Stimulated activated CD8-positive, alpha-beta memory T cell treated with anti-CD3 and anti-CD28 coated beads, Interleukin-7, amount 100 ng/mL, for 4 hours (primary cell): ENCODE measurements at places on chromosomes 7 and 10.

GRCh38 chr10:115558252-115558651 is 465.1 kb downstream of the ATRNL1 start:
- no peak for DNase-seq

- no peak for DNase-seq
These were observed 17.1 kb downstream of the UBE2D1 start for GRCh38 chr10:58351616-58352578.

GRCh38 chr10:106310596-106310995 is 853.9 kb downstream of the SORCS1 start:
- DNase-seq, result no peak

- no peak for DNase-seq
These were observed 1.7 kb downstream of the SDK1 start for GRCh38 chr7:3302681-3303320.

DNA sequence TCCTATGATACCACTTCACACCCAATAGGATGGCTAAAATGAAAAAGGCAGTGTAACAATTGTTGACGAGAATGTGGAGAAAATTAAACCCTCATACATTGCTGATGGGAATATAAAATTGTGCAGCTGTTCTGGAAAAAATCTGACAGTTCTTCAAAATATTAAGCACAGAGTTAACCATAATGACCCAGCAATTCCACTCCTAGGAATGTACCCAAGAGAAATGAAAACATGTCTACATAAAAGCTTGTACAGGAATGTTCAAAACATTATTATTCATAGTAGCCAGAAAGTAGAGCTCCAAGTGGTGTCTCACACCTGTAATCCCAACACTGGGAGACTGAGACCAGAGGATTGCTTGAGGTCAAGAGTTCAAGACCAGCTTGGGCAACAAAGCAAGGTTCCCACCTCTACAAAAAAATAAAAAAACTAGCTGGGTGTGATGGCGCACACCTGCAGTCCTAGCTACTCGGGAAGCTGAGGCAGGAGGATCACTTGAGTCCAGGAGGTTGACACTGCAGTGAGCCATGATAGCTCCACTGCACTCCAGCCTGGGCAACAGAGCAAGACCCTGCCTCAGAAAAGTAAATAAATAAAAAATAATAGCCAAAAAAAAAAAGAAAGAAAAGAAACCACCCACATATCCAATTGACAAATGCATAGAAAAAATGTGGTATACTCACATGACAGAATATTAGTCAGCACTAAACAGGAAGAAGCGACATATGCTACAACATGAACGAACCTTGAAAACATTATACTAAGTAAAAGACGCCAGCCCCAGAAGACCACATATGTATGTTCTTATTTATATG is 5.0 kb downstream of the RHEB start:
- DNase-seq, result no peak

DNA sequence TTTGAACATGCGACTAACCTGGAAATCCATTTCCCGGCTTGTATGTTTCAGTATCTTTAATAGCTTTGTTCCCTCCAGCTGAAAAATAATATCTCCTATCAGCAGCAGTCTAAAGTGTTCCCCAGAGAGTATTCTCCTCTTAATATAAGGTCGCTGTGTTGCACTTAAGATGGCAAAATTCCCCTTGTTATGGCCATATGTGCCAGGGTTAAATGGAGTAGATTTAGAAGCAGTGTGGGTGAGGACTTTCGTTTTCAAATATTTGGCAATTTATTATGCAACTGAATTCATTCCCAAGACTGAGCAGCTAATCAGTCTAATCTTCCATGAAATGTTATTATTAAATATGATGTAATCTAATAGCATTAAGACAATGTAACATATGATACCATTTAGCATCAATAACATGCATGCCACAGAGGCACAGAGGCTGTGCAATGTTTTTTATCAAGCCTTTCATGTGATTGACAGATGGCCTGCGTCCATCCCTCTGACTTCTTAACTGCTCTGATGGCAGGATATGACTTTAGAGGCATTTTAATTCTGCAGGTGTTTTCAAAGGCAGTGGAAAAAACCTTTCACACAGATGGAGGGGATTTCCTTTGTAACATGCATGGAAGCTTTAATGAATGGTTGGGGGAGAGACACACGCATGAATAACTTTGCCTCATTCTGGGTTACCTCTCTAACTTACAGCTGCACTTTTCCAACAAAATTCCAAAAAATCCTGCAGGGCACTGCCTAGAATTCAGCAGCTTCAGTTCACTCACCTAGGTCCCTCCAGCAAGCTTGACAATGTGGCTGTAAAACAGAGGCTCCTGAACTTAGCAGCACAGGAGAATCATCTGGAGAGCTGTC is 55.1 kb upstream of the ZPBP start:
- no peak for DNase-seq

DNA sequence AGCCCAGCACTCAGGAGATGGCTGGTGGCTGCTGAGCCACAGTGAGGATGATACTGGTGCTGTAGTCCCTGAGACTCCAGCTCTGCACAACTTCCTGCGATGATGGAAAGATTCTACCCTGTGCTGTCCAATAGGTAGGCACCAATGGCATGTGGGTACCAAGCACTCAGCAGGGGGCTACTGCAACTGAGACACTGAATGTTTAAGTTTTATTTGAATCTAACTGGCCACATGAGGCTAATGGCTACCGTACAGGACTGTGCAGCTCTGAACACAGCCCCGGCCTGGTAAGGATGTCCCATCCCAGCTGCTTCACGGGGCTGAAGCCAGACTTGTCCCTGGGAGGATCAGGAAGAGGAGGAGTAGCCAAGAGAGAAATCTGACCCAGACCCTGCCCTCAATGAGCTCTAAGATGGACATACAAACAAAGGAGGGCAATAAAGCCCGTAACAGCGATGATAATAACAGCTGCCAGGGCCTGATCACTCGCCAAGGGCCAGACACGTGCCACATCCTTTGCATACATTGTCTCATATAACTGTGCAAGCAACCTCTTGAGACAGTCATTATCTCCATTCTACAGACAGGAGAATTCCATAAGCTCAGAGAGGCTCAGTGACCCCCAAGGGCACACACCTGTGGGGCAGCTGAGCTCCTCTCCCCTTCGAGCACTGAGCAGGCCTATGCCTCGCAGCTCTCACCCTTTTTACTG is 3.8 kb downstream of the GPRIN2 start:
- DNase-seq, result no peak

DNA sequence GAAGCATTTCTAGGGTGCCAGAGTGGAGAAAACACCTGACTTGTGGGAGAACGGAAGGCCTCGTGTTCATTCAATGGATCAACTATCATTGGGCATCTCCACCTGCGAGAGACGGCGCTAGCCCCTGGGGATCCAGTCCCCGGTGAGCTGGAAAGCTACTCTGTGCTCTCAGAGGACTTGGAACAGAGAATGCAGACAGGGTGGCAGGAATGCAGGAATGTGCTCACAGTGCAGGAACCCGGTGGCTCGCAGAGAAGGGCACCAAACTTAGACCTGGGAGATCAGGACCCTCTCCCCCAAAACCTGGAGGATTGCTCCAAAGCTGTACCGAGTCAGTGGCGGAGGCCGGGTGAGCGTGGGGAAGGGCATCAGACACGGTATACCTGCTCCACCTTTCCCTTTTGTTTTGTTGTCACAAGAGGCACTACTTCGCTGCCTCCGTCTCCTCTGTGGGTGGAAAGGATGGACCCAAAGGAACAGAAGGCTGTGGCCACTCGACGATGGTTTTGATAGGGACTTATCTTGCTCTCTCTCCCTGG is 569.0 kb upstream of the C7orf33 start:
- DNase-seq, result no peak

DNA sequence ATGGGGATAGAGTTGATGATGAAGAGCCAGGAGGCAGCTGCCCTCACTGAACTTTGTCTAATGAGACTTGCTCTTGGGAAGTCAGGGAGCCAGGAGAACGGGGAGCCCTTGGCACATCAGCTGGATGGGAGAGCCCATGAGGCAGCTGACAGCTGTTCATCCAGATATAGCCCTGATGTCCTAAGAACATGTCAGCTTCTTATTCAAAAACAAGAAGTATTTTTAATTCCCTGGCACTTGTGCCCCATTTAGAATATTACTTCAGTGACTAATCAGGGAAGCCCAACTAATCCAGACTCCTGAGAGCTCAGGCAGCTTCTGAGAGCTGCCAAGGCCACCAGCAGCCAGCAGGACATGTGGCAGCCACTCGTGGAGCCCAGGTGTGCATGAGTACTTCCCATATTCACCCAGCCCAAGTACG is 363.4 kb downstream of the GRID1 start:
- no peak for DNase-seq

DNA sequence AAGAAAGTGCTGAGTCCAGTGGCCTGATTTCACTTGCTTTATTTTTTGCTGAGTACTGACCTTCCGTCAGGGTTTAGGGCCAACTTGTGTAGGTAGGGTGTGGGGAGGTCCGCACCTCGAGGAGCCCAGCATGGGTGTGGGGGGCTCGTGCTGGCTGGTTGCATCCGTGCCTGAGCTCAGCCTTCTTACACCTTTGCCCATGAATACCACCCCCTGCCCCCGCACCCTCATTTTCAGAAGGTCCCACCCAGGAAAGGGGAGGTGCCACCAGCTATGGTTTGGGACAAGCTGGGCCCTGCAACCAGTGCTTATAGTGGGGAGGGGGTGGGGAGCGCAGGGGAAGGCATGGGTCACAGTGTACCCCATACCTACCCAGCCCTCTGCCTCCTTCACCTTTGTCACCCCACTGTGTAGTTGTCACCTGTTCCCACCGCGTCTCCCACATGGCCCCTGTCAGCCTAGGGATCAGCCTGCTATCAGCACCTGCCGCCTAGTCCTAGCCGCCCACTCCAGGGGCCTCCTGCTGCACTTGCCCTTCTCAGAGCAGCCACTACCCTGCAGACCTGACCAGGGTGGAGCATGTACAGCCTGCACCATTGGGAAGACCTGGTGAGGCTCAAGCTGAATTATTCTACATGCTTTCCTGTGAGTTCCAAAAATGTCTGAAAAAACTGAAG is 146.2 kb upstream of the RET start:
- DNase-seq, result no peak

- no peak for DNase-seq
These were observed 323.7 kb upstream of the KLF6 start for GRCh38 chr10:4108693-4109092.

- no peak for DNase-seq
These were observed 492.4 kb downstream of the TNS3 start for GRCh38 chr7:47089461-47089860.

- no peak for DNase-seq
These were observed 119.0 kb upstream of the KCNMA1 start for GRCh38 chr10:77756319-77757232.

DNA sequence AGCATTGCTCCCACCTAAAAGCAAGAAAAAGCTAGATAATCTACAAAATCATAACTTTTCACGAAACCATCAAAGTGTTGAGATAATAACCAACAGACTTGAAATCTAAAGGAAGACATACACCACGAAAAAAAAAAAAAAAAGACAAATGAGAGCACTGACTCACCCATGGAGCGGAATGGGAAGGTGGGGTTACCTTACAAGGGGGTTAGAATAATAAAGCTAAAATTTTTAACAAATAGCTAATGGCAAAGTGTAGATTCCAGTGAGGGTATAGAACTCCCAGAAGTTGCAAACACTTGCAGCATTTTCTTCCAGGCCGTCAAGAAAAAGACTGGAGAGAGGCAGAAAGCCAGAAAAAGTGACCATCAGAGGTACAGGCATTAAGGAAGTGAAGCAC is 27.2 kb downstream of the IPMK start:
- no peak for DNase-seq

- DNase-seq, result no peak
These were observed 91.6 kb downstream of the RAB11FIP2 start for GRCh38 chr10:117955176-117955575.

- DNase-seq, result no peak
These were observed 260.5 kb upstream of the PITRM1 start for GRCh38 chr10:3433131-3433530.

DNA sequence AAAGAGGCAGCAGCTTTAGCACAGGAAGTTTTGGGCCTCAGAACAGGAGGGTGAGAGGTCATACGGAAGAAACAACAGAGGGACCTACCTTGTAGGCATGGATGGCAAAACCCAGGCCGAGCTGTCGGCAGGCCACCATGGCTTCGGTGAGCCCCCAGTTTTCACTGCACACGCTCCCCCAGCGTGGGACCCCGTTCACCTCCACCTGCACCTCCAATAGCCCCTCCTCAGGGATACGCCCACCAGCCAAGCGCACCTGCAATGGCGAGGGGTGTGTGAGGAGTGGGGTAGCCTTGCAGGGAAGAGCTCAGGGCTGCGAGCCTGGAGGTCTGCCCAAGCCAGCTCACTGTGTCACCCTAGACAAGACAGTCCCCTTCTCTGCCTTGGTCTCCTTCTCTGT is 11.3 kb downstream of the LOXL4 start:
- no peak for DNase-seq

DNA sequence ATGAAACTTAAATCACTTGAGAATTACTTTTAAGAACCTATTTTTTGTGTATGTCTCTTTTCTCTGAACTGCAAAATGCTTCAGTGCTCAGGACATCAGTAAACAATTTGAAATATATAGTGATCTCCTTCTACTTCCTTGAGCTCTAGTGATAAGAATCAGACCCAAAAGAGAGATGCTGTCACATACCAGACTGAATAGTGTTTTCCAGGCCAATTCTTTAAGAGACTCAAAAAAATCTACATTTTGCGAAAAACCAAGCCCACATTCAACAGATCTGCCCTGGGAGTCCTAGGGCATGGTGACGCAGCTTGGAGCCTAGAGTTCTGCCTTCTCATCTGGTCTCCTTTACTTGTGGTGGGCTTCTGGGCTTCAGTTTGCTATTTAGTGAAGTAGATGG is 72.1 kb upstream of the SLC13A1 start:
- DNase-seq, result no peak

- DNase-seq, result no peak
These were observed 293.4 kb downstream of the GFRA1 start for GRCh38 chr10:115979576-115979975.

DNA sequence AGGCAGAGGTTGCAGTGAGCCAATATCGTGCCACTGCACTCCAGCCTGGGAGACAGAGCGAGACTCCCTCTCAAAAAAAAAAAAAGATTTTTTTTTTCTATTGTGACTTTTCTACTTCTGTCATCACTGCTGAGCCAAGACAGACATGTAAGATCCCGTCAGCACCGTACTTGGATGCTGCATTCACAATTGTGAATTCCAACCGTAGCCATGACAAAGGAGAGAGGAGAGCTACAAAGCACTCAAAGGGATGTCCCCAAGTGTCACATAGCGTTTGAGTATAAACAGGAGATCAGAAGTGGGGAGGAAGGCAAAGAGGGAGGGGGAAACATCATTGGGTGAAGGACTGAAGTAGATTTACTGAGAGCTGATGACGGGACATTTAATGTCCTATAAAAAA is 144.2 kb downstream of the PRPF18 start:
- DNase-seq, result no peak

DNA sequence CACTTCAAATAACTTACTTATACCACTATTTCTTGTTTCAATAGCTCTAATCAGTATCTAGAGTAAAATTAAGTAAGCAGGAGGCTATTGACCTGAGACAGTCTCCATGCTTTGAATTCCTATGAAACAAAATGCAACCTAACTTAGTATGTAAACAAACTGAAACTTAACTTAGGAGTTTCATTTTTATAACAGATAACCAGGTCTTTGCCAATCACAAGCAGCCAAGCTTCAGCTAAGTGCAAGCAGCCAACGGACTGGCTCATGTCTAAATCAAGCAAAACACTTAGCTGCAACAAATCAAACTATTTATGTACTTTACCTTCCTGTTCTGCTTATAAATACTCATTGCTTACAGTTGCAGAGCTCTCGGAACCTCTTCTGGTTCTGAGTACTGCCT is 4.4 kb upstream of the GSTK1 start:
- no peak for DNase-seq
